Head of caudate nucleus (tissue), 42 donors: ENCODE measurements at places on chromosomes 2 and 18.

DNA sequence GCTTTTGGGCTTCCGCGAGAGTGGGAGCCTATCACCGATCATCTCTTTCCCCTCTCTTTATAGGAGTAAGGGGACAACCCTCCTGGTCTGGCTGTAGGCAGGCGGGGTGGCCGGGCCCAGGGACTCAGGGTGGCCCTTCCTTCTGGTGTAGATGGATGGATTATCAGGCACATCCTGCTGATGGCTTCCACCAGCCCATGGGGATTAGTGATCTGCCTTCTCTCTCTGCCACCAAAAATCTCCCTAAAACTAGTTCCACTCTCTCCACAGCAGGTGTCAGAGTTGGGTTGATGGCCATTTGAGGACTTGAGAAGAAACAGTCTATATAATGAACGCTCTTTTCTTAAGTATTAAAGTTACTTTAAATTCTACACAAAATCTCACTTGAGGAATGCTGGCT is 37.4 kb downstream of the NCK2 start:
- DNase-seq: no peak

DNA sequence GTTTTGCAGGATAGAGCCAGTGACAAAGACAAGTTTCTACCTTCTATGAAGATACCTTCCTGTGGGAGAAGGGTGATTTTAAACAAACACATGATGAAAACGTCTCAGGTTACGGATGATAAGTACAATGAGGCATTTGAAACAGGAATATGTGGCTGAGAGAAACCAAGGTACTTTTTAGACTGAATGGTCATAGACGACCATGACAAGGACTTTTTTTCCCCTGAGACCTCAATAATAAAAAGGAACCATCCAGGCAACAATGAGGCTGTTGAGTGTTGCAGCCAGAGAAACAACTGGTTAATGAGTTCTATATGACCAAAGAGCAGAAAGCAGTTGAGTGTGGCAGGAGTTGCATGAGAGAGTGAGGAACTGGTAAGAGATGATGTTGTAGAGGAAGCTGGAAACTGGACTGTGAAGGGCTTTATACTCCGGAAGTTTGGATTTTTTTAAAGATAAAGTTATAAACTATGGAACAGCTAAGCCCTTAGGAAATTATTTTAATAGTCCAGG is 306.1 kb upstream of the CYRIA start:
- DNase-seq: no peak

DNA sequence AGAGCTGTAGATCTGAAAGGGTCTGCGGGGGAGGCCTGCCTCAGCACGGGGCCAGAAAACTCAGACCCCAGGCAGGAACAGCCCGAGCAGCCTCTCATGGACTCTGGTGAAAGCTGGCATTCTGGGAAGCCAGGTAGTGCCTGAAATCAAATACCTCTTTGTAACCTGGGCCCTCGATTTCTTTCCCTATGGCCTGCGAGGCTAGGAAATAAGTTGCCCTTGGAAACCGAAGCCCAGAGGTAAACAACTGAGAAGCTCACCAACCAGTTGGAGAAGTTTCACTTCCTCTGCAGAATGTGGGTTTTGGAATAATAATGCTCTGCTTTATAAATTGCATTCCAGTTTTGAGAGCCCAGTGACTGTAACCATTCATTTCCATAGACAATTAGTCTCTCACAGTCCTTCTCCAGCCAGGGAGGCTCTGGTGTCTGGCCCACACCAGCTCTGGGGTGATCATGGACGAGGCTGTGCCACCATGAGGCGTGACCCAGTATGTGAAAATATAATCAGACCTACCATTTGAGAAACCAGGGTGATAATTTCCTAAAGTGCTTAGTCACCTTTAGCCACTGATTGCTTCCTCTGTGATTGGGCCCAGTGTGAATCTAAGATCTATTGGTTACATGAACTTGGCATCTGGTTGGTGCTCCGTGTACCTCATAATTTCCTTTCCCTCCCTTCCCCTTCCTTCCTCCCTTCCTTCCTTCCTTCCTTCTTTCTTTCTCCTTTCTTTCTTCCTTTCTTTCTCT is 133.1 kb upstream of the PELI1 start:
- peak; percentile 67 for DNase-seq

DNA sequence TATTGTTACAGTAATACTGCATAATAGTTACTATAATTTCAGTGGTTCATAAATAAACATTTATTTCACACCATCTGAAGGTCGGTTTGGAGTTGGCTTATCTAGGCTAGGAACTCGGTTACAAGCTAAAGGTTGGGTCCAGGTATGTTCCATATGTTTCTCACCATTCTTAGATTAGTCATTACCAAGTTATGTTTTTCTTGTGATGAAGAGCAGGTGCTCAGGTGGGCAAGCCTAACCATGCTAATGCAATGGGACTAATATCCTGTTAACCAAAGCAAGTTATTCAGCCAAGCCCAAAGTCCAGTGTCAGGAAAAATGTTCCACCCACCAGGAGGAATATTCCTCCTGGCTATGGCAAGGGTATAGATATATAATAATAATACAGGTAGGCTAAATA is 93.2 kb downstream of the CPO start:
- DNase-seq: no peak

- peak; percentile 51 for DNase-seq
These were observed 861 bp upstream of the SEMA4C start for GRCh38 chr2:96870626-96871255.

DNA sequence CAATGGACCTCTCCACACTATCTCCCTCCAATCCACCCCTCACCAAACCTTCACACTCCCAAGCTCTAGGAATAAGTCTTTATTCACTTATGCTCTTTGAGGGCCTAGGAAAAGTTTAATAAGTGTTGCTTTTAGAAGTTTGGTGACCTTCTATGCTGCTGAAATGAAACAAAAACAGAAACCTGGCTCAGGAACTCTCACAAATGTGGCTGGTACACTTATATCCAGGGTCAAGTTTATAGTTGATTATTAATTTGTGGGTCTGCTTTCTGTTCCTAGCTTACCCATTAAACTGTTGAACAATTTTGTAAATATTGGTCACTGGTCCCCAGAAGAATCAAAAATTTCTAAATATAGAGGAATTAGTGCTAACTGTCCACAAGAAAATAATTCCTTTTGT is 14.2 kb upstream of the ANKRD44 start:
- no peak for DNase-seq
